NCI-H2107 (cell line): ENCODE measurements at places on chromosomes 11 and 22.

DNA sequence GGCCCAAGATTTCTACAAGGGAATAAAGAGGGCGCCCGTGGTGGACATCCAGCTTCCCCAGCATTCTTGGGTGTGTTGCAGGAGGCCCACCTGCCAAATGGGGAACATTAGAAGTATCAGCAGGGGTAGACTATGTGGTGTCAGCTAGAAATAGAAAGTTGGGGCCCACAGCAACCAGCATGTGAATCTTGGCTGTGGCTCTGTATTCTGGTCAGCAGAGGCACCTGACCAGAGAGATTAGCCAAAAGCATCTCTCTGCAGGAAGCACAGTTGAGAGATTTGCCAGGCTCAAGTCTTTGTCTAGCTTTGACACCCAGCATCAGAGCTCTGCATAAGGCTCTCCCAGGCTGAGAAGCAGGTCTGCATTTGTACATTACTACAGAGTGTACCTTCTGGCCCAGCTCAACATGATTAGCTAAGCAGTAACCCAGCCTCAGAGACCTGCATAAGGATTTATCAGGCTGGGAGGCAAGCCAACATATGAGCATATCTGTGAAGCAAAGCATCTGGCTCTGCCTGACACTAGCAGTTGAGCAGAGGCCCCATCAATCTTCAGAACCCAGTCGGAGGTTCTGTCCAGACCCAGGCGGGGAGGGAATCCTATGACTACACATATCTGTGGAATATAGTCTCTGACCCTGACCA lies 79.9 kb downstream of the MS4A13 start:
- no peak for DNase-seq

- DNase-seq = no peak
Observed at GRCh38 chr22:32644252-32645100, 157.0 kb upstream of the TIMP3 start.

DNA sequence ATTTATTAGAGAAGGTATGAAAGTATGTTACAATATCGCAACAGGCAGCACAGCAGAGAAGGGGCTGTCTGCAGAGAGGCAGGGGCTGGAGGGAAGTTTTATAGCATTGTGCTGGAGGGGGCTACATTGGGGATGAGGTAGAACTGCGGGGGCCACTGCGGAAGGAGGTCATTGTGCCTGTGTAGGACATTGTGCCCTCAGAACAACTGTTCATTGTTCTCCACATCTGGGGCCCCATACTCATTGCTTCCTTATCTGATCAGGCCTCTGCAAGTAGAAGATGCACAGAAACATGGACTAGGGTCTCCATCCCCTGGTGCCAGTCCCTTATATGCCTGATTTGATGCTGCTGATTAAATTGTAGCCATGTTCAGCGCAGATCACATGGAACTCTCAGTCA lies 12.1 kb downstream of the NADSYN1 start:
- DNase-seq = no peak

GRCh38 chr11:12196872-12197271 lies 86.5 kb downstream of the MICAL2 start:
- no peak for DNase-seq

GRCh38 chr11:119210050-119210449 lies 3.9 kb downstream of the CBL start:
- DNase-seq = no peak

DNA sequence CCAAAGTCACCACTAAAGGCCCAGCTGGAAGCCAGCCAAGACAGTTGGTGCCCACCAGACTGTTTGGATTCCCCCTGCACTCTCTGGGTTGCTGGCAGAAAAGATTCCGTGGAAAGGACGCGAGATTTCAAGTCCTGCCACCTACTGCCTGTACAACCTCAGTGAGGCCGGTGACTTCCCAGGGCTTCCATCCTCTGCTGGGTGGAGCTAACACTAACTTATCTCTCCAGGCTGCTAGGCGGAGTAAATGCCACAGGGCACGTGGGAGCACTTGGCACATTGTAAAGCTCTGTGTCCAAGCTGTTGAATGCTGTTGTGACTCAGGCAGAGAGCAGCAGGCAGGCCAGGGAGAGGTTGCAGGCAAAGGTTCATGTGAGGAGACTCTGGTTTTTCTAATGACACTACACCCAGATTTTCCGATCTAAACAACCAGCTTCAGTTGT lies 50.9 kb upstream of the CDON start:
- DNase-seq = no peak

DNA sequence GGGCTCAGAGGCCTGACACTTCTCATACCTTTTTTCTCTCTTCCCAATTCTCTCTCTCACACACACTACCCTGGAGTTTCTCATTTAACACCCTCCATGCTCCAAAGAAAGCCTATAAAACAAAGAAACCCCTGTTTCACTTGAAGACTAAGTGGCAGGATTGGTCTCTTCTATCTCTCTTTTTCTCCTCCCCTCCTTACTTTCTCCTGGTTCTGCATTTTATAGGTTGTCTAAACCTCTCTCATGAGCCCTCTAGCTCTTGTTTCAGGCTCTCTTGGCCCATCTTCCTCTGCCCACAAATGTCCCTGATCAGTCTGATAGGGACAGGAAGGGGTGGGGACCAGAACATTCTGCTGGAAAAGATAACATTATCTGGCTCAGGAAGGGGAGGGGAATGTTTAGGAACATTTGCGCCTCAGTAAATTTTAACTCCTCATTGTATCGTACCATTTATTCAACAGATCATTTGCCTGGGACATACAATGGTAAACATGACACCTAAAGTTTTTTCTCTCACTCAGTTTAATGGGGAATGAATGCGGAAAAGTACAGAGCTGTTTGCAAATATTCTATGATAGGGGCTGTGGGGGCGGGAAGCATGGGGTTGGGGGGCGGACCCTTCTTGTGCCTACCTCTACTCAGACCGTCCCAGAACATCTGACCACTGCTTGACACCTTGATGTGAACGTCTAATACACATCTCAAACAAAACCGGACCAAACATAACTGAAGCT lies 10.8 kb downstream of the CRYBA4 start:
- DNase-seq = no peak

GRCh38 chr11:123085497-123085896 lies 23.6 kb upstream of the HSPA8 start:
- DNase-seq = no peak

DNA sequence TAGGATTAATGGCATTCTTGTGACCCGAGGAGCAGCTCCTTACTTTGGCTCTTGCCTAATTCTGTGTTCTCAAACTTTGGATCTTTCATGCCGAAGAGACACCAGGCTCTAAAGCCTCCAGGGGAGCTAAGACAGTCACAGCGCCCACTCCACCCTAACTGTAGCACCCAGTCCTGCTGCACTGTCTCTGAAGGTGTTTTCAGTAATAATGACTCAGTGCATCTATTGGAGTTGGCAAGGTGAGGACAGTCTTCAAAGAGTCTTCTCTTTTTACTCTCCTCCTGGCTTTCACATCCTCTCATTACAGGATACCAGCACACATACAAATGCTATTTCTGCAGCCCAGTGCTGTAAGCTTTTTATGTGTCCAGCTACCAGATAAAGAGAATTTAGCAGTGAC lies 69.4 kb downstream of the PPFIBP2 start:
- DNase-seq = no peak

DNA sequence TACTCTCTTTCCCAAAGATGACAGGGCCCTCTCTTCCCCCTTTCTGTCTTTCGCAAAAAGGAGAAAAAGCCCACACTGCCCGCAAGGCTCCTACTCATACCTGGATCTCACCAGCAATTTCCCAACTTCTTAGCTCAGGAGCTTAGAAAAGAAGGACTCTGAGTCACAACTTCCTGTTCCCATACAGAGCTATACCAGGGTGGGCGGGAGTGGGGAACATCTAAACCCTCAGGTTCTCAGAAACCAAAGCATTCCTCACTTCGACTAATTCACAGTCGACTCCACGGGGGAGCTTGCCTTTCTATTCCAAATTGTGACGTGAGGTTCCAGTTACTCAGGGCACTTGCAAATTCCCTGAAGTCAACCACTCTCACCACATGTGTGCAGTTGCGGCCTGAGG lies 61.9 kb downstream of the MTNR1B start:
- DNase-seq = no peak

- DNase-seq = no peak
Observed at GRCh38 chr11:74636630-74637184, 44.3 kb downstream of the POLD3 start.
